ENCODE measurements at places on chromosomes 11 and 22.

GRCh38 chr11:73916435-73916834, 34.4 kb upstream of the DNAJB13 start:
- peak; percentile 12 for DNase-seq
- peaks cover 55% of the 10 kb centered on the region for H3K36me3 ChIP-seq
- H3K4me3 ChIP-seq = no peak overlapping the region
- H3K27ac ChIP-seq = no peak overlapping the region

- H3K27me3 ChIP-seq = peaks cover 23% of the 10 kb centered on the region
- H3K36me3 ChIP-seq = no peaks in the 10 kb centered on the region
- H3K27ac ChIP-seq = no peak overlapping the region
- DNase-seq = no peak
- peaks cover 6% of the 10 kb centered on the region for H3K4me1 ChIP-seq
Measured at GRCh38 chr11:69834251-69834650, 15.0 kb upstream of the FGF3 start.

DNA sequence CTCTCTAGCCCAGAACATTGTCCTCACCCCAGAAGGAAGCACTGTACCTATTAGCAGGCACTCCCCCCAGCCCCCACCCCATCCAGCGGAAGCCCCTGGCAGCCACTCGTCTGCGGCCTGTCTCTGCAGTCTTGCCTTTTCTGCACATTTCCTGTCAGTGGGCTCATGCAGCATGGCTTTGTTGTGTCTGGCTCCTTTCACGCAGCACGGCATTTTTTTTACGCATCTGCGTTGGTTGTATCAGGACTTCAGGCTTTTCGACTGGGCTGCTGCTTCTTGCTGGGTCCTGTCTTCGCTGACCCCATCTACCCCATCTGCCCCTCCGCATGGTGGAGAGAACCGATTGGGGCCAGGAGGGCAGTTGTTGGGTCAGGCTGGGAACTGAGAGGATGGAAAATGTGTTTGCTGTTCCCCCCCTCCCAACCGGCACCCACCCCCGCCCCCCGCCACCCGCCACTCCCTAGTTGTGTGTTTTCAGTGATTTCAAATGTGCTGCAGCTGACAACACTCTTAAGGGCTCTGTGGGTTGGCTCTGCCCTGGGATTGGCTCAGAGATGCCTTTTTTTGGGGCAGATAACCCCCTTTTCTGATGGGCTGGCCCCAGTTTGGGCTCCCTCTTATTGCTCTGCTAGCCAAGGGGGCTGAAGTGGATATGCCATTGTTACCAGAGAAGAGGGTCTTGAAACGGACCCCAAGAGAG, 110.0 kb downstream of the KIAA1671 start:
- no peaks in the 10 kb centered on the region for H3K27me3 ChIP-seq
- no peak overlapping the region for H3K4me3 ChIP-seq
- H3K4me1 ChIP-seq = peaks cover 18% of the 10 kb centered on the region
- no peak for DNase-seq
- H3K36me3 ChIP-seq = peaks cover 9% of the 10 kb centered on the region

- H3K4me3 ChIP-seq = no peak overlapping the region
- H3K27ac ChIP-seq = no peak overlapping the region
- no peaks in the 10 kb centered on the region for H3K27me3 ChIP-seq
Measured at GRCh38 chr11:112806876-112807275, 154.3 kb upstream of the NCAM1 start.

DNA sequence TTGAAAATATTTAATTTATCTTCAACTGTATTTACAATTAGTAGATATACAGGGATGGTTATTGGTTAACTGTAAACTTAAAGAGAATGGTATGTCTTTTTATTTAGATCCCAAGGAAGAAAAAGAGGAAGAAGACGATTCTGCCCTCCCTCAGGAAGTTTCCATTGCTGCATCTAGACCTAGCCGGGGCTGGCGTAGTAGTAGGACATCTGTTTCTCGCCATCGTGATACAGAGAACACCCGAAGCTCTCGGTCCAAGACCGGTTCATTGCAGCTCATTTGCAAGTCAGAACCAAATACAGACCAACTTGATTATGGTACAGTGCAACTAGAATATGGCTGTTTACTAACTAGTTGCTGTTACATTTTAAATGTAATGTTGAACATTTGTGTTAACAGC, 12.7 kb upstream of the CNTF start:
- H3K27me3 ChIP-seq = no peaks in the 10 kb centered on the region
- no peak for DNase-seq
- no peaks in the 10 kb centered on the region for H3K36me3 ChIP-seq

DNA sequence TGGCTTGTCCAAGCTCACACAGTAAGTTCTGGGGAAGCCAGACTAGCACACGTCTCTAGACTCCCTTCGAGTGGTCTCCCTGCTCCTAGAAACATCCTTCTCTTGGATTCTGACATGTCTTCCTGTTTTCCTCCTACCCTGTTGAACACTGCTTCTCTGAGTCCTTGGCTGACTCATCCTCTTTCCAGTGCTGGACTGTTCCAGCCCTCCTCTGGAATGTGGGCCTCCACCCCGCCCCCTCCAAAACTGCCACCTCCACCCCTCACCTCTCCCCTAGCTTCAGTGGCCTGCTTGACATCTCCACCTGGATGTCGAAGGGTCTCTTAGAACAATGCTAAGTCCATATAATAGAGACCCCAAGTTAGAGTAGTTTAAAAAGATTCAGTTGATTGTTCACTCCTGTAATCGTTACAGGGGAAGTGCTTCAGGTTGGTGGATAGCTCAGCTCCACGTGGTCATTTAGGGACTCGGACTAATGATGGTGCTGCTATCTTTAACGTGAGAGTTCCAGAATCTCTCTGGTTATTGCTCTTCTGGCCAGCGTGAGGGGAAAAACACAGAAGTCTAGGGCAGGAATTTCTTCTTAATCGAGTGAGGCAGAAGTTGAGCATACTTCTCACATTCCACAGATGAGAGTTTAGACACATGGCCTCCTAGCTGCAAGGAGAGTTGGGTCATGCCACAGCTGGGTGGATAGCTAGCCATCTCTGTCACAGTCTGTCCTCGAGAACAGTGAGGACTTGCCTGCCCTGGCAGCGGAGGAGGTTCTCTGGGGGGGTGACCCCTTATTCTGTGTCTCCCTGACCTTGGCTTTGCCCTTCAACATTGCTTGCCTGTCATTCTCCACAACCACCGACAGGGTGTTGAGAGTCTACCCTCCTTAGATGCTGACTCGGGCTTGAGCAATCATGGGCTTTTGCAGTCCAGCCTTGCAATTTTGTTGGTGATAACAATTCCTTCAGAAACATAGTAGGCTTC, 4.7 kb upstream of the C11orf96 start:
- H3K27me3 ChIP-seq = no peaks in the 10 kb centered on the region
- H3K4me3 ChIP-seq = no peak overlapping the region
- no peaks in the 10 kb centered on the region for H3K36me3 ChIP-seq

DNA sequence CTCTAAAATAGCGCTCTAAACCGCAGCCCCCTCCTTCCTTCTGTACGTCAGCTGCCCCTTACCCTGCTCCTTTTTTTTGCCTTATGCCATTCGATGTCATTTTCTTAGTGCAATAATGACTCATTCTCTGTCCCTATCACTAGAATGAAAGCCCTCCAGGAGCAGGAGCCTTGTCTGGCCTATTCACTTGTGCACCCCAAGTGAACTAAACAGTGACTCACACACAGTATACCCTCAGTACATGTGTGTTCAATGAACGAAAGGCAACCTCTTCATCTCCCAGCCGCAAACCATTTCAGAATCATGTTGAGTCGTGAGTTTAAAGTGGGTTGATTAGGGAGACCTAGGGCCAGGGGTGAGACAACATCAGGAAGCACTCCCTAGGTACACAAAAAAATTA, 50.7 kb upstream of the SPATA19 start:
- no peak overlapping the region for H3K4me3 ChIP-seq
- no peak for DNase-seq
- H3K4me1 ChIP-seq = peaks cover 11% of the 10 kb centered on the region
- H3K27ac ChIP-seq = no peak overlapping the region

DNA sequence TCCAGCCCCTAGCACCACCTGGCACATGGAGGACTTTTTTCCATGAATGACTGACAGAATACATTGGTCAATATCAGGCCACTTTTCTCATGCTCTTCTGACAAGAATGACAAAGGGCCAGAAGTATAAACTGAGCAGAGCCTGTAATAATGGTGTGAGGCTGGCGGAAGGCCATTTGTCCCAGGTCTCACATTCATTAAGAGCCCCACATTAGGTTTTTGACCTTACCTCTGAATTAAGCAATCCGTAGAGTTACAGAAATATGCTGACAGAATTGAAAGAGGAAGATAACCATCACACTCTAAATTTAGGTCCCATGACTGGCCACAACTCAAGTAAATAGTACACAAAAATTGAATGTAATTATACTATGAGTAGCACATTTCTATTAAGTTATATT, 55.2 kb downstream of the SYT9 start:
- no peaks in the 10 kb centered on the region for H3K4me1 ChIP-seq
- H3K36me3 ChIP-seq = peaks cover 4% of the 10 kb centered on the region
- no peaks in the 10 kb centered on the region for H3K27me3 ChIP-seq
- H3K27ac ChIP-seq = no peak overlapping the region
- no peak overlapping the region for H3K4me3 ChIP-seq
- DNase-seq = no peak

- DNase-seq = no peak
- peak overlapping the region; percentile 82 for H3K27ac ChIP-seq
- peaks cover 6% of the 10 kb centered on the region for H3K36me3 ChIP-seq
- H3K27me3 ChIP-seq = no peaks in the 10 kb centered on the region
Measured at GRCh38 chr22:43955883-43956782, 891 bp downstream of the SAMM50 start.

DNA sequence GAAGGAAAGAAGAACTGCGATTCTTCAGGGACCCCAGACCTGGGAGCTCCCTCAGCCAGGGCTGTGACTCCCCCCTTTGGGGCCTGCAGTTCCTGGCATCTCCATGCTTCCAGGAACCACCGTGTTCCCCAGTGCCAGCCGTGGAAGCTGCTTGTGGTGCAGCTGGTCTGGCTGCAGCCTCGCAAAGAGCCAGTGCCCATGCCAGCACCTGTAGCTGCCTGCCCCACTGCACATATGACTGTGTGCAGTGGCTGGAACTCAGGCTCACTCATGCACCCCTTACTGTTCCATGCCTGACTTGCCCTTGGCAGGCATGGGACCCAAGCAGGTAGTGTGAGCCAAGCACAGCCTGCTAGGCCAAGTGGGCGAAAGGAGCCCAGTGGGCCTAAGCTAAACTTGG, 401.3 kb downstream of the LRRC4C start:
- no peak overlapping the region for H3K27ac ChIP-seq
- no peak overlapping the region for H3K4me3 ChIP-seq
- peaks cover 5% of the 10 kb centered on the region for H3K36me3 ChIP-seq
- DNase-seq = no peak

GRCh38 chr11:80284946-80285785, 844.3 kb upstream of the TENM4 start:
- H3K27ac ChIP-seq = no peak overlapping the region
- no peaks in the 10 kb centered on the region for H3K4me1 ChIP-seq
- H3K4me3 ChIP-seq = no peak overlapping the region
- no peaks in the 10 kb centered on the region for H3K36me3 ChIP-seq

GRCh38 chr11:110174645-110175310, 81.6 kb downstream of the ZC3H12C start:
- no peaks in the 10 kb centered on the region for H3K36me3 ChIP-seq
- H3K27ac ChIP-seq = no peak overlapping the region
- no peak overlapping the region for H3K4me3 ChIP-seq

GRCh38 chr11:134951305-134951700, 539.3 kb upstream of the B3GAT1 start:
- no peaks in the 10 kb centered on the region for H3K36me3 ChIP-seq
- H3K27me3 ChIP-seq = no peaks in the 10 kb centered on the region
- no peak for DNase-seq
- H3K4me1 ChIP-seq = peaks cover 7% of the 10 kb centered on the region
- no peak overlapping the region for H3K27ac ChIP-seq

DNA sequence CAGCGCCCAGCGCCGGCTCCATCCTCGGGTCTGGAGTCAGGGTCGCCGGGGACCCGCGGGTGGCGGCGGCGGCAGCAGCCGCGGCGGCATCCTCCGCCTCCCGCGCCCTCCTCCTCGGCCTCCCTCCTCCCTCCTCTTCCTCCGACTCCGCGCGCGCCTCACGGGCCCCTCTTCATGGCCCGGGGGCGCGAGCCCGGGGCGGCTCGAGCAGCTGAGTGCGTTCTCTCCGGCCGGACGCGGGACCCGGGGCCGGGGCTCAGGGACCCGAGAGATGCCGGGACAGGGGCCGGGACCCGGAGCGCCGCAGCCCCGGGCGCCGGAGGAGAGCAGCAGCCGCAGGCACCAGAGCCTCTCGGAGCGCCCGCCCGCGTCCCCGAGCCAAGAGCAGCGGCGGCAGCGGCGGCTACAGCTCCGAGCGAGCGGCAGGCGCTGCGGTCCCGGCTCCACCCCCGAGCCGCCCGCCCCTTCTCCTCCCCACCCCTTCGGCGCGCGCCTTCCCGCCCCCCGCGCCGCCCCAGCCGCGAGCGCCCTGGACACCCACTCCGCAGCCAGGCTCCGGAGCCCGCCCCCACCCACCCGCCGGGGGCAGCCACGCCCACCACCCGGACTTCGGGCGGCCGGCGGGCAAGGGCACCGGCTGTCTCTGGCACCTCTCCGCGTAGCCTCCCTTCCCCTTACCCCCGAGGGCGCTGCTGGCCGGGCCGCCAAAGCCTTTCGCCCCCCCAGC, at the start of gene CHST1:
TSS of gene CHST1 (minus strand) at position 417 of the 727 bp plus-strand sequence. CDS start 14,699 bp downstream, outside the sequence.
- peaks cover 58% of the 10 kb centered on the region for H3K4me1 ChIP-seq
- H3K4me3 ChIP-seq = peak within 1 kb of the TSS; percentile 47
- no peak within 1 kb of the TSS for H3K27ac ChIP-seq
- no peaks in the 10 kb centered on the region for H3K36me3 ChIP-seq
- no peak for DNase-seq

GRCh38 chr11:66958956-66959274, 732 bp upstream of the PC start:
- DNase-seq = no peak
- no peaks in the 10 kb centered on the region for H3K27me3 ChIP-seq
- H3K4me1 ChIP-seq = peaks cover 26% of the 10 kb centered on the region
- peak overlapping the region; percentile 64 for H3K27ac ChIP-seq
- peak overlapping the region; percentile 65 for H3K4me3 ChIP-seq
- peaks cover 9% of the 10 kb centered on the region for H3K36me3 ChIP-seq

GRCh38 chr22:21032037-21032867, at the start of gene SLC7A4:
SLC7A4 (minus strand) TSS chr22:21032561; CDS start chr22:21031812, 749 bp downstream.
- peaks cover 55% of the 10 kb centered on the region for H3K4me1 ChIP-seq
- H3K36me3 ChIP-seq = peaks cover 28% of the 10 kb centered on the region

DNA sequence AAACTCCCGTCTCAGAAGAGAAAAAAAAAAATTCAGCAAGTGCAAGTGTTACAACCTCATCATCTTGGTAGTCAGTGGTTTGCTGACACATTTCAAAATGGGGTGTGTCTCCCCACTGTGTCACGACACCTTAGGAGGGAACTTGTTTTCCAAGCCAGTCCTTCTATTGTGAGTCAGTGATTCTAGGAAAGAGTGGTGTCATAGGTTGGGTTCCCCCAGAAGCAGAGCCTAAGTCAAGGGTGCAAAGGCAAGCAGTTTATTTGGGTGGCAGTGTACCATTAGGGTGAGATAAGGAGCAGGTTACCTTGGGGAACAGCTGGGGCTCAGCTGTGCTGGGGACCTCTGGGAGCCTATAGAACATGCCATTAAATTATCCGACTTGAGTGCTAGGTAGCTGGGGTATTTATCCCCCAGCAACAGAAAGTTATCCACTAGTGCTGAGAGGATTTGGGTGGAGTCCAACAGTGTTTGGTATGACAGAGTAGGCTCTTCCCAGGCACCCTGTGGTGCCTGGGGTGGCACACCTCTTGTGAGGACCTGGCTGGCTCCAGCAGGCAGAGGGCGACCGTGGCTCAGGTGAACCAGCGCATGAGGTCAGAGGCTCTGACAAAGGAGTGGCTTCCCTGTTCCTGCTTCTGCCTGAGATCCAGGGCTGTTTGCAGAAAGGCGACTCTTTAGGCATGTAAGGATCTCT, 41.7 kb downstream of the KIAA1671 start:
- H3K27me3 ChIP-seq = no peaks in the 10 kb centered on the region
- no peak for DNase-seq
- H3K4me3 ChIP-seq = no peak overlapping the region
- H3K4me1 ChIP-seq = peaks cover 27% of the 10 kb centered on the region
- peaks cover 3% of the 10 kb centered on the region for H3K36me3 ChIP-seq
- no peak overlapping the region for H3K27ac ChIP-seq
